ENCODE measurements at places on chromosomes 13 and 19.

DNA sequence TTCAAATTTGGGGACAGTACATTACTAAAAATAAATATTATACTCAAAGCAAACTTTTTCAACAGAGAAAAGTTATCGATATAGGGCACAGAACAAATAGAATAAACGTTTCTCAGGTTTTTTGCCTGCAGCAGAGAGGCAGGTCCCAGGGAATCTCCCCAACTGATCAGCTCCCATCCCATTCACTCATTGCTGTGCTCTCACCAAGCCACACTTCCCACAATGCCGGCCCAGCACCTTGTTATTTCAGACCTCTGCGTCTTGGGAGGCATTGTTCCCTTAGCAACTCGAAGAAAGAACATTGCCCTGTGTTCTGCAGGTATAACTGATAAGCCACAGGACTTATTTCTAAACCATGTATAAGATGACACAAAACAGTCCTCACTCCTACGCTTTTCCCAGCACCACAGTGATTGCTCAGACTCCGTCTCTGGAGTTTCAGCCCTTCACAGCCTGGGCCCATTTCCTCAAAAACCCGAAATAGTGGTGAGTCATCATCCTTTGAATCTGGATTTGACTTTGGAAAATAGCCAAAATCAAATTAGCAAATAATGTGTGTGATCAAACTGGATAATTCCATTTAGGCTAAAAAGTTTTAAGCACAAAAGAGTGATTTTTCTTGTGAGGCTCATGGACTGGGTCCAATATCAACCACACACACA, 100.4 kb downstream of the DCLK1 start:
- no peak for DNase-seq

GRCh38 chr19:30023330-30023729, 81.3 kb downstream of the URI1 start:
- no peak for DNase-seq

DNA sequence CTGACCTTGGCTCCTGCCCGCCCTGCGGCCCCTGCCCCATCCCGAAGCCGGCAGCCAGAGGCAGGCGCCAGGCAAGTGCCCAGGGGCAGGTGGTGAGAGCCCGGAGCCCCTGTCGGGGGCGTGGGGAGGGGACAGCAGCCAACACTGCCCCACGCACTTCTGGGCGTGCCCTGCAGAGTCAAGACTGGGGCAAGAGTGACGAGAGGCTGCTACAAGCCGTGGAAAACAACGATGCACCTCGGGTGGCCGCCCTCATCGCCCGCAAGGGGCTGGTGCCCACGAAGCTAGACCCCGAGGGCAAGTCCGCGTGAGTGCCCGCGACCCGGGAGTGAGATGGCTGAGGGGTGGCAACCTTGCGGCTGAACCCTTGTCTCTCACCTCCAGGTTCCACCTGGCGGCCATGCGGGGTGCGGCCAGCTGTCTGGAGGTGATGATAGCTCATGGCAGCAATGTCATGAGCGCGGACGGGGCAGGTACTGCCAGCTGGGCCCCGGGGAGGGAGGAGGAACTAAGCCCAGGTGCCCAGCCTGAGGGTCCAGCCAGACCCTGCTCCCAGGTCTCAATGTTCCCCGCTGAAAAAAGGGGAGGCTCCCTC, 17.3 kb downstream of the ANKRD24 start:
- no peak for DNase-seq

DNA sequence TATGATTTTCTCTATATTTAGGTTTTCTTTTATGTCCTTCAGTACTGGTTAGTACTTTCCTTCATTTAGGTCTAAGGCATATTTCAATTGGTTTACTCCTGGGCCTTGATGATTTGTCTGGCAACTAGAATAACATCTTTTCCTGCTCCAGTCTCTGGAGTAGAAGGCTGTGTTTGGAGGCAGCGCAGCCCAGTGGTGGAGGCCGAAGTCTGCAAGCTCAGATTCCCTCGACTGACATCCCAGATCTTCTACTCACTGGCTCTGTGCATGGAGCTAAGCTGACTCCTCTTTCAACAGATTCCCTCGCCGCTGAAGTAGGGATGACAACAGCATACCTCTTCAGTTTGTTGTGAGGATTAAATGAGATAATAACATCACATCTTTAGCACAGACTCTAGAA, 141.0 kb downstream of the RAP2A start:
- peak; percentile 8 for DNase-seq

DNA sequence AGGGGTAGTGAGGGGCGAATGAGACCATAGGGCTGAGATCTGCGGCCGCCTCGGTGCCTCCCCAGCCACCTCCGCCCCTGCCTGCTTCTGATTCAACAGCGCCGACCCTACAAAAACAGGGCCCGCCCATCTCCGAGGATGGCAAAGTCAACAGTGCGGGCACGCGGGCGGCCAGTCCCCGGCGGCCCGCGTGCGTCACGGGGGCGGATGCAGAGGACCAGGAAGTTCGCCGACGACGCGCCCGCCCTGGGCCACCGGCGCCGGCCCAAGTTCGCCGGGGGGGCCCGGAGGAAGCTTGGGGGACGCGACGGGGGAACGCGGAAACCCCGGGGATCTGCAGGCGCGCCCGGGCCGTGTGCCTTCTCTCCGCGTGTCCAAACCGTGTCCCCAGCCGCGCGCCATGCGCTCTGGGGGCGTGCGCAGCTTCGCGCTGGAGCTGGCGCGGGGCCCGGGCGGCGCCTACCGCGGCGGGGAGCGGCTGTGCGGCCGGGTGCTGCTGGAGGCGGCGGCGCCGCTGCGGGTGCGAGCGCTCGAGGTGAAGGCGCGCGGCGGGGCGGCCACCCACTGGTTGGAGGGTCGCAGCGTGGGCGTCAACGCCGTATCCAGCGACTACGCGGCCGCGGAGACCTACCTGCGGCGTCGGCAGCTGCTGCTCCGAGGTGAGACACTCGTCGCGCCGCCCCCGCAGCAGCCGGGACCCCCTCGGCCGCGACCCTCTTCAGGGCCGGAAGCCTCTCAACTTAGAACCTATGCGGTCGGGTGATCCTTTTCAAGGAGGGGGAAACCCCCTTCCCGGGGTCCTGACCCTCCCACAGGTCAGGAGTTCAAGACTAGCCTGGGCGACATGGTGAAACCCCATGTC, 6.8 kb upstream of the ARRDC2 start:
- DNase-seq = peak; percentile 86

DNA sequence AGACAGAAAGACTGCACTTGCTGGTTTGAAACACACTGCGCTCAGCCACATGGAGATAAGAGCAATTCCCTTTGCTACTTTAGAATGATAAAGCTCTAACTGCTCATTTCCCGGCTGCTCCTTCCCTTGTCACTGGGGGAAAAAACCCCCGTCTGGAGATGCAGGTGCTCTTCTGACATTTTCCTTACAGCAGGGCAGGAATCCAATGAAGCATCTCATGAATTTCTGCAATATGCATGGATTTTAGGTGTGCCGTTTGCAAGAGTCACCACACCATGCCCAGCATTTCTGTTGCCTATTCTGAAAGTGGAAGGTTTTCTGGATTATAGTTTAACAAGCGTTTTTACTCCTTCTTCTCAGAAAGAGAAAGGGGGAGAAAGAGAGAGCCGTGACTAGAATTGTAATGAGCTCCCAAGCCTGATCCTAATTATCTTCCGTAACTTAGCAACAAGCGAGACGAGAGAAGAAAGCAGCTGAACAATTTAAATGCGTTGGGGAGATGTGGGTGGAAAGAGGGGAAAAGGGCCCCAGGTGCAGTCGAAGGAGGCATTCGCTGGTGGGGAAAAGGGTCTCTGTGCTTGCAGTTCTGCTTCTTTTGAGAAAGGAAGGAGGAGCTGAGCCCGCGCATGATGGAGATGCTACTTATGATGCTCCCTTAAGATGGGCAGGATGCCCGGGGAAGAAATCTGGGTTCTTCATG, 76.6 kb upstream of the SPATA13 start:
- no peak for DNase-seq
